ENCODE measurements at places on chromosomes 6 and 20.

GRCh38 chr20:41163821-41164220, 26.5 kb downstream of the PLCG1 start:
- no peak for DNase-seq

GRCh38 chr6:157561929-157562810, 181.2 kb downstream of the ZDHHC14 start:
- no peak for DNase-seq

- no peak for DNase-seq
Observed at GRCh38 chr6:40338306-40338705, 248.9 kb downstream of the LRFN2 start.

DNA sequence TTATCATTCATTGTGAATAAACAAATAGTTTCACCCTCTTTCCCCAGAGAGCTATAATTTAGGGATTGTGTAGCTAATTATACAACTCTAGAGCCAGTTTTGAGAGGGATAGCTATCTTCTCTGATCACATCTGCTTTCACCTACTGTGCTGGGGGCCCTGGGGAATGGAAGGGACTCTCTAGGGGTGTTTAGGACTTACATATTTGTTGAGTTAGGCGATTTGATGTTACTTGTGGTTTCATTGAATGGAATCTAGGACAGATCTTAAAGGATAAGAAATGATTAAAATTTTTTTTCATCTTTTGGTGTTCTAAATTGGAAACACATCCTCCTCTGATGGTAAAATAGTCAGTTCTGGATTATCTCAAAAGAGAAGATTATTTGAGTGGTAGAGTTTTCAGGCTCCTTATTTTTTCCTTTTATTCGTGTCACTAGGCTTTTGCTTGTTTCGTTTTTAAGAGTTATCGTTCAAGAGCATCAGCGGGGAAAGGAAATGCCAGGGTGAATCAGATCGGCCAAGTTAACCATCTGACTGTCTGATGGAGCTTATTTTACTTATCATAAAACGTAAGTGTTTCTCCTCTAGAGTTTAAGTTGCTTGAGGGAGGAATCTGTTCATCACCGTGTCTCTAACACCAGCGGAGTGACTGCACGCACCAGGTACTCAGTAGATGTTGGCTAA, 236.7 kb downstream of the FARS2 start:
- DNase-seq = no peak

- no peak for DNase-seq
Observed at GRCh38 chr6:167668019-167668753, 158.5 kb upstream of the AFDN start.

DNA sequence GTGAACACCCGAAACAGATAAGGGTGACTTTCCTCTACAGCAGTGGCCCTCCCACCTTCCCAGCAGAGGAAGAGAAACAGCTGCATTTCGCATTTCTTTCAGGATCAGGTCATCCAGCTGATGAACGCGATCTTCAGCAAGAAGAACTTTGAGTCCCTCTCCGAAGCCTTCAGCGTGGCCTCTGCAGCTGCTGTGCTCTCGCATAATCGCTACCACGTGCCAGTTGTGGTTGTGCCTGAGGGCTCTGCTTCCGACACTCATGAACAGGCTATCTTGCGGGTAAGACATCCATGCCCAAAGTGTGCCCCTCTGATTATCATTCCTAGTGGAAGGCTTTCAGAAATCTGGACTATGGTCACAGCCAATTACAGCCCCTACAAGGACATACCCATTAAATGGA, 27.8 kb upstream of the MROH8 start:
- no peak for DNase-seq

GRCh38 chr6:157217198-157217893, 106.0 kb downstream of the TMEM242 start:
- no peak for DNase-seq

DNA sequence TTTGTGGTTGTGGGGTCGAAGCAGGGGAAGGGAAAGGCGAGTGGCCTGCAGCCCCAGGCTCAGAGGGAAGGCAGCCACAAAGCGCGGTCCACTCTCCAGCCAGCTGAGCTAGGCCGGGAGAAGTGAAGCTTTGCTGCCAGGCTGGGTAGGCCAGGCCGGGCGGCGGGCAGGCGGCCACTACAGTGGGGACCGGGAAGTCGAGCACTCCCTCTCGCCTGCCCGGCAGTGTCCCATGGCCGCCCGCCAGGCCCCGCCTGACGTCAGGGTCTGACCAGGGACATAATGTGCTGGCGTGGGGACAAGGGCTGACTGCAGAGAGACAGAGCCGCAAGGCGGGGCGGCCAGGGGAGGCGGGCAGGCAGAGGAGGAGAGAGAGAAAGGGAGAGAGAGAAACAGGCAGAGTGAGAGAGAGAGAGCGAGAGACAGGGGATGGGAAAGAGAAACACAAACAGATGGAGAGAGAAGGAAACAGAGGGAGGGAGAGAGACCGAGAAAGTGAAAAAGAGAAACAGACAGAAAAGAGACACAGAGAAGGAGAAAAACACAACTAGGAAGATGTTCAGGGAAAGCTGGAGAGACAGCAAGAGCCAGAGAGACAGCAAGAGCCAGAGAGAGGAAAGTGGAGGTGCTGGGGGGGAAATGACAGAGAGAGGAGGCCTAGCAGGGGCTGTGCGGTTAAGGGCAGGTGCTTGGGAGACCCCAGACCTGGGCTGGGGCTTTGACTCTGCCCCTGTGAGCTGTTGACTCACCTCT, 94.5 kb upstream of the PTPN1 start:
- no peak for DNase-seq

- no peak for DNase-seq
Observed at GRCh38 chr20:47316776-47317126, 39.7 kb downstream of the ZMYND8 start.

- DNase-seq = no peak
Observed at GRCh38 chr20:10090588-10091166, 55.9 kb downstream of the ANKEF1 start.

- DNase-seq = no peak
Observed at GRCh38 chr6:44000164-44000842, 126.9 kb downstream of the MRPL14 start.

DNA sequence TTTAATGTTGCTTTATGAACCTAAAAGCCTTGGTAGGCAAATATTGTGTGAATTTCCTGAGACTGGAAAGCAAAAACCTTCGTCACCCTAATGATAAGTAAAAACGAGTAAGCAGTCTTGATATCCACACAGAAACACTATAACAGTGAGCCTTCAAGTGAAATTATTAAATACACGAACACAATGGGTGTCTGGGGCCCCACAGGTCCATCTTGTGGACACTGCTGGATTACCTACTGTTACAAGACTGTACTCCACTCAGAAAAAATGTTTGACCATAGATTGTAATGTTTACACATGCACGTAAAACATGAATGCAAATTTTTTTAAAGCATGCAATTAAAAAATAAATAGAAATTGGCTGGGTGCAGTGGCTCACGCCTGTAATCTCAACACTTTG, 466.9 kb downstream of the CD83 start:
- no peak for DNase-seq

DNA sequence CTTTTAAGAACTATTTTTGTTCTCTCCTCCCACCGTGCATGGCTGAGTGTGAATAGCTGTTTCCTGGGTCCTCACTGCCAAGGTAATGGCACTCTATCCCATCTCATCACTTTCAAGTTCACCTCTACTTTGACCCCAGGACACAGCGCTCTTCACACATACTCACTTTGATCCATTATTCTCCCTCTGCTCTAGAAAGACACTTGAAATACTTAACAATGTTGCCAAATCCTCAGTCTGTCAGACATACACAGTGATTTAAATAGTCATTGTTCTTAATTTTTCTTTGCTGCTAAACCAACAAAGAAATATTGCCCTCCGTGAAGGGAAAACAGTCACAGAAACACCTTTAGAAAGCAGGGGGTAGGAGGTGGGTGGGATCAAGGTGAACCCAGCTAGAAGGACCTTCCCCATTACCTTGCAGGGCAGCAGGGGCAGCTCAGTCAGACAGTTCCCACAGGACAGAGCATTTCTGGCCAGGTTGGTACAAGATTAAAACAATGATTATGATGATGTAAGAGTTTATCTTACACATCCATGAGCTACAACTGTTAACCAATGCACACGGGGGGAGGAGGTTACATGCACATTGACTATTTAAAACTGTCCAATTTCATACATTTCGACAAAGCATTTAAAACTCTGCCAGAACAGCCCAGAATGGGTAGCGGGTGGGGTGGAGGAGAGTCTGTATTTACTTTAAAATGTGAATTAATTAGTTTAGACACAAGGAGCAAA, 2.4 kb downstream of the SLC22A23 start:
- DNase-seq = no peak

GRCh38 chr6:68891419-68891818, 256.3 kb downstream of the ADGRB3 start:
- no peak for DNase-seq

DNA sequence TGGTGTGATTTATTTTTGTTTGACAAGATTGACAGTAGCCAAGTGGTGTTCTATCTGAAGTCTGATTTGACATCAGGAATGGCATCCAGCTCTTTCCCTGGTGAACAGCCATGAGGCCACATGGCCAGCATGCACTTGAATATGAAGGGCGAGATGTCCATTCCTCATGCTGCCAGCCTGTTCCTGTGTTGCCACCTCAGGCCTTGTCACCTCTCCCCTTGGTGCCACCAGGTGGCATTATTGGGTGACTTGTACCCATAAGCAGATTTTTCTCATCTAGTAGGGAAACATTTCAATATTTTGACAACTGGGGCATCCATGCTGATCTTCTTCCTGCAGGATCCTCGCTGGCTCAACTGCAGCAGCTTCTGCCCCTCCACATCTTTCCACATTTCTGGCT, 199.1 kb downstream of the ERMARD start:
- DNase-seq = no peak

GRCh38 chr20:30484749-30485070, 772.8 kb upstream of the DEFB115 start:
- DNase-seq = no peak

DNA sequence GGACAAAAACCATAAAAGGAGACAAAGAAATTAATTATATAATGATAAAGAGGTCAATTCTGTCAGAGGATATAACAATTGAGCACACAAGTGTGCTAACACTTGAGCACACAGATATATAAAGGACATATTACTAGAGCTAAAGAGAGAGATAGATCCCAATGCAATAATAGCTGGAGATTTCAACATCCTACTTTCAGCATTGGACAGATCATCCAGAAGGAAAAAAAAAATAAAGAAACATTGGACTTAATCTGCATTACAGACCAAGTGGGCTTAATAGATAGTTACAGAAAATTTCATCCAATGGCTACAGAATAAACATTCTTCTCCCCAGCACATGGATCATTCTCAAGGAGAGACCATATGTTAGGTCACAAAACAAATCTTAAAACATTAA, 9.9 kb downstream of the VNN1 start:
- no peak for DNase-seq

DNA sequence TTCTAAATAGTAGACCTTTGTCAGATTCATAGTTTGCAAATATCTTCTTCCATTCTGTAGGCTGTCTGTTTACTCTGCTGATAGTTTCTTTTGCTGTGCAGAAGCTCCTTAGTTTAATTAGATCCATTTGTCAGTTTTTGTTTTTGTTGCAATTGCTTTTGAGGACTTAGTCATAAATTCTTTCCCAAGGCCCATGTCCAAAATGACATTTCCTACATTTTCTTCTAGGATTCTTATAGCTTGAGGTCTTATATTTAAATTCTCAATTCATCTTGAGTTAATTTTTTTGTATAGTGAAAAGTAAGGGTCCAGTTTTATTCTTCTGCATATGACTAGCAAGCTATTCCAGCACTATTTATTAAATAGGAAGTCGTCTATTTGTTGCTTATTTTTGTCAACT, 287.0 kb downstream of the PACRG start:
- no peak for DNase-seq

DNA sequence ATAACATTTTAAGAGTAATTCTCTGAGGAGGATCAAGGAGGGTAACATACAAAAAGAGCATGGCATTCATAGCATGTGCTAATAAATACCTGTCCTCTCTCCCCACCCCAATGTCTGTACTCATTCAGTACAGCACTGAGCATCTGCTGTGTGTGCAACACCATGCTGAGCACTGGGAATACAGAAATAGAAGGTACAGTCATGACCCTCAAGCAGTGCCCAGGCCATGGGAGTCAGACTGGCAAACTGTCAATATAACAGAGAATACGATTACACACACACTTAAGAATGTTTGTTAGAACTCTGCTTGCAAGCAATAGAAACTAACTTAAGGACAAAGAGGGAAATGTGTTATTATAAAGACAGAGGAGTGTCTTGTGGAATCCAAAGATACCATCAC, 24.7 kb upstream of the ZFAND3 start:
- no peak for DNase-seq

- DNase-seq = no peak
Observed at GRCh38 chr6:146664871-146665360, 66.1 kb downstream of the ADGB start.

DNA sequence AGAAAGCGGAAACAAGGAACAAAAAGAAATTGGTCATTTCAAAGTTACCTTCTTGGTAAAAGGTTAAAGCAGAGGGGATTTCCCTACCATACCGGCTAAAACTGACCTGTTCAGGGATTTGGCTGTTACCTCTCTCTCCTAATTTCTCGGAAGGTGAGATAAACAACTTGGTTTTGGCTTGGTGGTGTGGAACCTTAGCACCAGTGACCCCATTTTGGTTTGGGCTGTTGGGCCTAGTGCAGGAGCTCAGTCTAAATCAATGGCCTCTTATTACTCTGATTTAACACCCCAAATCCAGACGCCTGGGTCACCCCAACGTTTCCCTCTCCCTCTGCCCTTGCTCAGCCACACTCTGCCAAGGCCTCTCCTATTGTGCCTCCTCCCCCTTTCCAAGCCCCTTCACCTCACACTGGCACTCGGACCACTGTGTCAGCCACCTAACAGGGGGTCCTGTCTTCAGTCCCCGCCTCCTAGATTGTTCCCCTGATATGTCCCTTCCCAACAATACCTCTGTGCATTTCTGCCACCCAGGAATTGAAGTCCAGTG, 8.3 kb downstream of the NCR2 start:
- DNase-seq = no peak

DNA sequence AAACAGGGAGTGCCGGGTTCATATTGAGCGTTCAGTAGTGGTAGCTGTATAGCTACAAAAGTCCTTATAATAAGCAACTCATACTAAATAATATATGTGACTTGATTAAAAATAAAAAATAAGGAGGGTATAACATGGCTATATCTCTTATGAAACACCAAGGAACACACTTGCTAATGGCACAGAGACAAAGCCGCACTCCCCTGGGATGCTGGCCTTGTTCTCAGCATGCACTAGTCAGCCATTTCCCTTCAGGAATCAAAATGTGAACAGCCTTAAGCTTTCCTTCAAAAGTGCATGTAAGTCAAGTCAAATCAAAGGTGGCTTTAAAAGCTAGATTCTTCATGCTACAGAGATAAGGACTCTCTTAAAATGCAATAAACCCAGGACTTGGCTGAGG, 9.4 kb downstream of the HMGCLL1 start:
- DNase-seq = no peak

All from stimulated activated CD8-positive, alpha-beta memory T cell treated with anti-CD3 and anti-CD28 coated beads, Interleukin-4, amount 100 ng/mL, for 1 hour (primary cell).